ENCODE measurements at places on chromosomes 12 and 14.

DNA sequence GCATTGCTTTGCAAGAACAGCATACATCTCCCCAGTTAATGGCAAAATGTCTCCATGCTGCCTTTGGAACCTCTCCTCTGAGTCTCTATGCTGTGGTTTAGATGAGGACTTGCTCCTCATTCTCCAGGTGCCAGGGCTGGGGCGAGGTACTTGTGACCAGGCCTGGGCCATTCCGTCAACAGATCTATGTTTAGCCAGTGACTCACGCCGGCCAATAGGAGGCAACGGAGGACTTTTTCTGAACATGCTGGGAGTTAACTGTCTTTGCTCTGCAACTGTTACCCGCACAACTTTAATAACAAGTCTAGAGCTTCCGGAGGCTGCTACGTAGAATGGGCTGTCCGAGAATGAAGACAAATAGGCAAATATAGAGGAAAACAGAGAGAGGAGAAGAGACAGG lies 214.2 kb downstream of the GLT1D1 start:
- no peak for DNase-seq

GRCh38 chr14:68230202-68230949 lies 410.8 kb downstream of the RAD51B start:
- DNase-seq = no peak

- DNase-seq = no peak
These were observed 14.6 kb downstream of the CFAP54 start for GRCh38 chr12:96503976-96504375.

- DNase-seq = no peak
These were observed 6.5 kb upstream of the PPFIBP1 start for GRCh38 chr12:27517546-27517945.

GRCh38 chr14:23141706-23142444 lies 22.8 kb upstream of the CEBPE start:
- DNase-seq = no peak

Data from activated naive CD8-positive, alpha-beta T cell treated with anti-CD3 and anti-CD28 coated beads, Interleukin-2, amount 50 U/mL, for 16 hours (primary cell).